ENCODE measurements at places on chromosomes 6 and 20.

GRCh38 chr6:26347699-26348098 is 17.3 kb upstream of the BTN3A2 start:
- no peak for DNase-seq

GRCh38 chr6:3804964-3805363 is 44.2 kb upstream of the FAM50B start:
- DNase-seq = no peak

- no peak for DNase-seq
These were observed 171.0 kb downstream of the BCKDHB start for GRCh38 chr6:80277501-80277900.

DNA sequence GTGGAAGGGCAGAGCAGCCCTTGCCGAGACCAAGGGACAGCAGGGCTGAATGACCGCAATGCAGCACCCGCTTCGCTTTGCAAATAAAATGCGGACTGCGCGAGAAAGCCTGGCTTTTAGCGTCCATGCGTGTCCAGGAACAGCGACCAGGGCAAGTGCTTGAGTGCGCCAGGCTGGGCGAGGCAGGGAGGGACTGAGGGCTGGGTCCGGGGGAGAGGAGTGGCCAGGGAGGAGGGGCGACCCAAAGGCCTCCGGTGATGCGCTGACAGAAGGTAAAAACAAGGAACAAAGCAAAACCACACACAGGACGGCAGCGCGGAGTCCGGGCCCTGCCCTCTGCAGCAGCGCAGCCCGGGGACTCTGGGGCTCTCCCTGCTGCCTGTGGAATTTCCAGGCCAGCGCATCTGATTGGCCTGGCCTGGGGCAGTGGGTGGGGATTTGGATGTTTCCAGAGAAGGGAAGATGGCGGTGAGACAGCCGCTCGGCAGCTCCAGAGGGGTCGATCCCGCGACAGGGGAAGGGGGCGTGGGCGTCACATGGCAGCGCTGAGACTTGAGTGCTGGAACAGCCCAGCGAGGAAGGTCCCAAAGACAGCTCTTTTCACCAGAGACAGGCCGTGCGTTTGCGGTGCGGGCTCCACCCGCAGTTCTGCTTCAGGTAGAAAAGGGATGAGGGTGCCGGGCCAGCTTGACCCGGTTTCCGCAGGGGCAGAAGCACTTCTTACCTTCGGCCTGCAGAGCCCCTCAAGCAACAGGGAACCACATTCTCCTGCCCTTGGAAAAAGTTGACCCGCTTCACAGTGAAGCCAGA is 51.8 kb downstream of the SSR1 start:
- DNase-seq = no peak

DNA sequence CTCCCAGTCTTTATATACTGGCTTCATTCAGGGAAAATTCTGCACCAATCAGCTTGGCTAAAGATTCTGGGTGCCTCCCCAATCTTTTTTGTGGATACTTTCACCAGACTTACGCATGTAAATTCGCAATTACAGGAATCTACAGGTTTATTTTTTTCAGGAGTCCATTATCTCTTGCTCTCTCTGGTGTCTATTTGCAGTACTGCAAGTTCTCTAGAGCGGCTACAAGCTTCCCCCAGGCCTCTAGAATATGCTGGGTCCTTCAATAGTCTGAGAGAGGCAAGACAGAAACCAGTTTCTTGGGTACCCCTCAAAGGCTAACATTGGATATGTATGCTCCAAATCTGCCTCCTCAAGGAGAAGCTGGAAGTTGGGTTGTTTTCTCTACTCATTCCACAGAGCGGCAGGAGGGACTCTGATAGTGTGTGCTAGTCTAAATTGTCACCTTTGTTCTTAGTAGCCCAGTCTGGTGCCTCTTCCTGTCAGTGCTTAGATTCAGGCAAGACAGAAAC is 58.5 kb downstream of the SUN5 start:
- DNase-seq = peak; percentile 41

DNA sequence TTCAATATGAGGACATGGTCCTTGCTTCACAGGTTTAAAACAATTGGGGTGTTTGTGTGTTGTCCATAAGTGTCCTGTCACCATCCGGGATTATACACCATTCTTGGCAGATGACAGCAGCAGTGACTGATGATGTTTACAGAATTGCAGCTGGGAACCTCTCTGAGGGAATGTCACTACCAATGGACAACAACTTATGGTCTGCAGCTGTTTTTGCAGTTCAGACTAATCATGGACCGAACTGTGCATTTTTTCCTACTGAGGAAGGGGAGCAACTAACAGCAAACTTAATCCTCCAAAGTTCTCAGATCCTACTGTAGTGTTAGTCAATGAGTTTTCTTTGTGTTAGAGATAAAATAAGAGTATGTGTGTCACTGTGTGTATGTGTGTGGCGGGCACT is 26.0 kb downstream of the FAM229B start:
- DNase-seq = no peak

DNA sequence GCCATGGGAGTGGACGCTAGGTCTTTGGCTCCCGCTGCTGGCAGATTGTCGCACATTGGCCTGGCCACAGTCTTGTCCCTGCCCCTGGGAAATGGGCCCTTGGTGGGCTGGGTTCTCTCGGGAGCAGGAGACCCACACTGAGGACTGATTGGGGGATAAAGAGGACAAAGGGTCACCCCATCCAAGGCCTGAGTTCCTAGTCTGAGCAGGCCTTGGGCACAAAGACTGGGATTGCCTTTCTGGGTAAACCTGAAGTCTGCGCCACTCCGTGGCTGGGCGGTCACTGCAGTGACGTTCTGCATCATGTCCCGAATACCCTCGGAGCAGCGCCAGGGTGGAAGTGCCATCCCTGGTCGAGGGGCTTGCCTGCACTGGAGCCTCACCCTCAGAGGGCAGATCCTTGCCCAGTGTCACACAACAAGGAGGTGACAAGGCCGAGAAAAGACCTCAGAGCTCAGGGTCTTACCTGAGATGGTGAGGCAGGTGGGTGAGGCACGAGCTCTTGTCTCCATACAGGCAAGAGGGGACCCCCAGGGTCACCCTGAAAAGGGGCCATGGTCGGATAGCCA is 36.1 kb upstream of the ZBP1 start:
- no peak for DNase-seq

GRCh38 chr6:39062014-39062740 is 13.6 kb downstream of the GLP1R start:
- DNase-seq = no peak

GRCh38 chr6:151252634-151253033 is 12.9 kb downstream of the AKAP12 start:
- DNase-seq = no peak

GRCh38 chr6:44304282-44305199 is 8.6 kb downstream of the AARS2 start:
- peak; percentile 28 for DNase-seq

DNA sequence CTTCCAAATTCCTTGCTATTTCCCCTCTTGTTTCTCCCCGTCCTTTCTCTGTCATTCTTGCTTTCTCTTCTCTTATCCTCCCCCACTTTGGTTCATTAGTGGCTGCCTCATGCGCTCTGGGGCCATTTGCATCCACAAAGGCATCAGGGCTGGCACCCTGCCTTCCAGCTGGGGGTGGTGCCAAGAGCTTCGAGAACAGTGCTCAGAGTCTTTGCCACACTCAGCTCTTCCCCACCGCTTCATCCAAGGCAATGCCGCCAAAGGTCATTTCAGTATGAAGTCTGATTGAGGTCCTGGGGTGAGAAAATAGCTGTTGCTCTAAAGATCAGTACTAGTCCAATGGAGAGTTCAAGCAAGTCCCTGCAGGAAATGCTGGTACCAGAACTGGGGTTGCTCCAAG is 22.7 kb downstream of the OLIG3 start:
- no peak for DNase-seq

DNA sequence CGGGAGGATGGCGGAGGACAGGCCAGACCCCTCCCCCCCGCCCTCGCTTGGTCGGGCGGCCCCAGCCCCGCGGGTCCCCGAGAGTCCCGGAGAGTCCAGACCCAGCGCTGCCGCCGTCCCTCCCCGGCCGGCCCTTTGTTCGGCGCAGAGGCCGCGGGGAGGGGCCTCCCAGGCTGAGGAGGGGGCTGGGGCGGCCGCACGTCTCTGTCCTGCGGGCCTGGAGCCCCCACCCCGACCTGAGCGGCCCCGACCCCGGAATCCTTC is 806 bp downstream of the KCNQ2 start:
- DNase-seq = no peak

DNA sequence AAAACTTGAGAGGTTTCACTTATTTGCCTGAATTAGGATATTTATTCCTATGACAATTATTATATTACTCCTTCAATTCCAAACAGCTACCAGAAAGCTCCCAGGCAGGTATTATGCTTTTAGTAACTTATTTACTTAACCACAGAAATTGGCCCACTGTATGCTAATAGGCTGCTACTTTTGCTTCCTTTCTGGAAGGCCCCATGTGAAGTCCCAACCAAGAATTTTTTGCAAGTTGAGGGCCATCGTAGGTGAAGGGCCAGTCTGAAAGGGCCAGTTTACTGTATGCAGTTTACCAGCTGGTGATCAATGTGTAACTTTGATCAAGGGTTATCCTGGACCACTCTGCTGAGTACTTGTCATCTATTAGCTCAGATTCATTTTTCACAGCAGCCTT is 45.0 kb downstream of the EDN1 start:
- no peak for DNase-seq
